ENCODE measurements at places on chromosomes 2 and 18. TPM values are rescaled to one million over a fixed set of nuclear protein-coding genes. Genes with fewer than 3 reads are reported as not detected.

Gene INPP1
- 17.1 TPM for total RNA-seq

Gene NR4A2
- total RNA-seq, result 1.5 TPM

Gene SPP2
- not detected for total RNA-seq

Gene NOL4
- not detected for total RNA-seq

Gene GDF7
- 0.05 TPM for total RNA-seq

Gene RGPD4
- not detected for total RNA-seq

Gene POTEI
- not detected for total RNA-seq

Gene IL1RL2
- total RNA-seq, result 0.40 TPM

DNA sequence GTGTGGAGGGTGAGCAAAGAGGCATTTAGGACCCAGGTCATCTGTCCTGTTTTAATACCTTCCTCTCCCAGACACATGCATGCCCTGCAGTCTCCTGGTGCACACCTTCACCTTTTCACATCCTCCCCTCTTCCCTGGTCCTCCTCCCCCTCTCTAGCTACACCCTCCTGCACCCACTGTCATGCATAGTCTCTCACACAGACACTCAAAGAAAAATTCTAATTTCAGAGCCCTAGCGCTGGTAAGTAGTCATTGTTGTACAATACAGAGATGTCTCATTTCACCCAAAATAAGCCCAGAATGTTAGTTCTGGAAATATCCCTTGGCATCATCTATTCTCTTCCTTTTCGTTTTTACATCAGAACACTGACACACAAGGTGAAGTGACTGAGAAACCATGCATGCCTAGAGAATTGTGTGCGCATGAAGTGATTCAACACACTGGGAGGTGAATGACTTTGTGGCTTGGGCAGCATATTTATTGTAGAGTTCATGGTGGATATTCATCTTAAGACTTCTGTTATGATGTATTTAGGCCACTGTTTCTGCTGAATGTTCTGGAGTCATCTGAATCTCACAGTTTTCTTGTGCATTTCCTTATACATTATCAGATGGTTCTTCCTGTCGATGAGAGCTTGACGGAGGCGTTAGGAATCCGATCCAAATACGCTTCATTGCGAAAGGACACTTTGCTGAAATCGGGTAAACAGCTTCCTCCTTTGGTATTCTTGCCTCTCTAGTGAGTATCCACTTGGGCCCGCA lies 69.9 kb downstream of the COA5 start:
- H3K27ac ChIP-seq, result no peak overlapping the region
- H3K27me3 ChIP-seq, result no peaks in the 10 kb centered on the region
- no peak for DNase-seq
- no peak overlapping the region for H3K4me3 ChIP-seq
- H3K4me1 ChIP-seq, result no peaks in the 10 kb centered on the region

DNA sequence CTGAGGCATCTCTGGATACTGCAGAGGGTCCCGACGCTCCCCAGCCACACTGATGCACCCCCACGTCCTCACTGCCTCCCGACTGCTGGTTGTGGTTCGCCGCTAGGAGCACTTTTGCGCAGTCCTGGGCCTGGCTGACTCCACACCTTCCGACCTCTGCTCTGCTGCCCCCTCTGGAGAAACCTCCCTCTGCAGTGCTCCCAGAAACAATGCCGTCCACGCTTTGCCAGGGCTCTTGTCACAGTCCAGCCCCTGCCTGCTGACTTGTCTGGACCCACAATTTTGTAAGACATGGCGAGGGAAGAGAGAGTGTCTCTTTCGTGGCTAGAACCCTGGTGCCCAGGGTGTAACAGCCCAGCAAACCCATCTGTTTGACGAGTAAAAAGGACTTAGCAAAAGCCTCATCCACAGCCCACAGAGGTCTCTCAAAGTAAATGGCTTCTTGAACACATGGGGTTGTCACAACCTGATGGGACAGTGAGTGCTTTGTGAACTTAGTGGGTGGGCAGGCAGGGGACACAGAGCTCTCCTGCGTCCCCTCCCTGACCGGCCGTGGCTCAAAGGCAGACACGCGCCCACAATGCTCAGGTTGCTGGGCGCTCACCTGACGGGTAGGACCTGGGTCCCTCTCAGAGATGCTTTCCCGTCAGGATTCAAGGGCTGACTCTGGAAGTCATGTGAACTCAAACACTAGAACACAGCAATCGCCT lies 4.0 kb downstream of the COPS9 start:
- H3K27ac ChIP-seq, result no peak overlapping the region
- H3K27me3 ChIP-seq, result no peaks in the 10 kb centered on the region

DNA sequence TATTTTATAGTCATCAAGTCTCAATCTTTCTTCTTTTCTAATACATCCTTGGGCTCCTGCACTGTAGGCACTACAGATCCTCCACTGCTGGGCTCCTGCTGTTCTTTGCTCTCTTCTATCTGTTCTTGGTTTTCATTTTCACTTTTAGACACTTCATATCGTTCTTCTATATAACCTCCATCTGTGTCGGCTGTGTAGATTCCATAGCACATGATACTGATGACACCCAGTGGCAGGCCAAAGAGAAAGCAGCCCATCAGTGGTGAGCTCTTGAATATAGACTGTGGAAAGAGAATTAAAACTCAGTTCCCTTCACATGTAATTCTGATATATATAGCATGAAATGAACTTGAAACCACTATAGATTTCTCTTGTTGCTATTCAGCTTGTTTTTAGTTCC lies 38.0 kb downstream of the TMX3 start:
- H3K27me3 ChIP-seq, result no peaks in the 10 kb centered on the region
- H3K4me3 ChIP-seq, result no peak overlapping the region
- peaks cover 8% of the 10 kb centered on the region for H3K36me3 ChIP-seq
- no peak for DNase-seq
- H3K27ac ChIP-seq, result no peak overlapping the region
- no peaks in the 10 kb centered on the region for H3K4me1 ChIP-seq

DNA sequence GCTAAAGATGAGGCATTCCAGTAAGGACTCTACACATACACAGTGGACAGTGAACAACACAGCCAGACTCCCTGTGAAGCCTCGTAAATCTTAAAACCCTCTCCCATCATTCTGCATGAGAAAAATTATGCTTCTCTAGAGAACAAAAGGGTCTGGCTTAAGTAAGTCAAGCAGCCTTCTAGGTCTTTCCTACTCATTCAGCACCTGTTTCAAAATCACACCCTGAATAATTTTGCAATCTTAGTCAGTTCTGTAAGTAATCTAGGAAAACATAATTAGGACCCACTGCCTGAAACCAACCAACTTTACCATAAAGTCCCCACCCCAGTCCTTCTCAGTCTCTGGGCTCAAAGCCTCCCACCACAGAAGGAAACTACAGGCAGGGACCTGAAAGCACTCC lies 19.7 kb downstream of the IAH1 start:
- H3K4me1 ChIP-seq, result peaks cover 5% of the 10 kb centered on the region
- no peaks in the 10 kb centered on the region for H3K27me3 ChIP-seq
- H3K27ac ChIP-seq, result no peak overlapping the region
- H3K4me3 ChIP-seq, result no peak overlapping the region

GRCh38 chr18:3931013-3931315 lies 481.0 kb downstream of the TGIF1 start:
- H3K27ac ChIP-seq, result no peak overlapping the region
- H3K4me3 ChIP-seq, result no peak overlapping the region
- DNase-seq, result no peak
- no peaks in the 10 kb centered on the region for H3K4me1 ChIP-seq

DNA sequence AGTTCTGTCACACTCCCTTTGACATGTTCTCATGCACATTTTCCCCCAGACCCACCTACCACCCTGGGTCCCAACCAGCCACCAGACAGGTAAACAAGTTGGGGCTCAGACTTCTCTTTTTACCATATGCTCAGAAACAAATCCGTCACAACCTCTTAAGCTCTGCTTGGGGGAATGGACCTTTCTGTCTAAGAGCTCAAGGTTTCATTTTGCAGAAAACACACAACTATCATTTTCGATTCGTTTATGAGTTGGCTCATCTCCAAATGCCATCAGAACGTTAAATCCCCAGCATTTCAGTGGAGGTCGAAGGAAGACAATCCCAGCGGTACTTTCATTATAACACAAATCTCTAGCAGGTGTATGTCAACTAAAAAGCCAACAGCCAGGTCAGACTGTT lies 30.6 kb upstream of the NCK2 start:
- no peak for DNase-seq
- no peak overlapping the region for H3K27ac ChIP-seq
- H3K4me1 ChIP-seq, result no peaks in the 10 kb centered on the region

- no peak overlapping the region for H3K27ac ChIP-seq
- no peak overlapping the region for H3K4me3 ChIP-seq
- H3K27me3 ChIP-seq, result no peaks in the 10 kb centered on the region
- no peaks in the 10 kb centered on the region for H3K4me1 ChIP-seq
Observed at GRCh38 chr2:177026956-177027355, 185.6 kb upstream of the HNRNPA3 start.

DNA sequence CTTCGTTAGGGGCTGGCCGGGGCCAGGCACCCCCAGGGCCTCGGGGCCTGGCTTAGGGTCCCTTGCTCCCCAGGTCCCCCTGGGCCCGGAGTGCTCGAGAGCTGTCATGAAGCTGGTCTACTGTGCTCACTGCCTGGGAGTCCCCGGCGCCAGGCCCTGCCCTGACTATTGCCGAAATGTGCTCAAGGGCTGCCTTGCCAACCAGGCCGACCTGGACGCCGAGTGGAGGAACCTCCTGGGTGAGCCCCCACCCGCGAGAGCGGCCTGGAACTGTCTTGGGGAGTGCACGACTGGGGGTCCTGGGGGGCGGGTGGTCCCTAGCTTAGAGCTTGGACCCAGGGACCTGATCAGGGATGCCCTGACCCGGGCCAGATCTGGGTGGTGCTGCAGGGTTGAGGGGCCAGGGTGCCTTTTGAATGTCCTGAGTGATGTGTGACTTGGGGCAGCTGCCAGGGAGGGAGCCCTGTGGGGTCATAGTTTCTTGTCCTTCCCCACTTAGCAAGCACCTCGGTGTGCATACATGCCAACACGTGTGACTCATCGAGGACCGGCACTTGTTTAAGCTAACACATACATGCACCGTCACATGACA lies 27.9 kb downstream of the GPC1 start:
- no peak overlapping the region for H3K4me3 ChIP-seq
- H3K27me3 ChIP-seq, result no peaks in the 10 kb centered on the region
- no peaks in the 10 kb centered on the region for H3K36me3 ChIP-seq

DNA sequence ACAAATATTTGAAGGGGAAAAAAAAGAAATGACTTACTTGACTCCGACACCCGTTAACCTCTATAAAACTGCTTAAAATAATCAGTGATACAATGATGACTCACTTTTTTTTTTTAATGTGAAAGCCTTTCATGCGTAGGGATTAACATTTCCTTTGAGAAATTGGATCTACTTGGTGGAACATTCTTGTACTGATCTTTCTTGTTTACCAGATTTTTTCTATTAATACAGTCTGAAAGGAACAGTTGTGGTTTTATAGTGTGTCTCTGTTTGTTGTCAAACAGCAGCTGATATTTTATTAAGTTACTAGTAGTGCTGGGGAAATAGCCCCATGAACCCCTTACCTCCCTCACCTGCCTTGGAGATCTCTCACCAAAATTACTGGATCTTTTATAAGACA lies 40.2 kb upstream of the NEB start:
- peaks cover 44% of the 10 kb centered on the region for H3K4me1 ChIP-seq
- H3K36me3 ChIP-seq, result peaks cover 1% of the 10 kb centered on the region
- peak overlapping the region; percentile 82 for H3K27ac ChIP-seq
- peak overlapping the region; percentile 2 for H3K4me3 ChIP-seq
- H3K27me3 ChIP-seq, result no peaks in the 10 kb centered on the region
- no peak for DNase-seq

DNA sequence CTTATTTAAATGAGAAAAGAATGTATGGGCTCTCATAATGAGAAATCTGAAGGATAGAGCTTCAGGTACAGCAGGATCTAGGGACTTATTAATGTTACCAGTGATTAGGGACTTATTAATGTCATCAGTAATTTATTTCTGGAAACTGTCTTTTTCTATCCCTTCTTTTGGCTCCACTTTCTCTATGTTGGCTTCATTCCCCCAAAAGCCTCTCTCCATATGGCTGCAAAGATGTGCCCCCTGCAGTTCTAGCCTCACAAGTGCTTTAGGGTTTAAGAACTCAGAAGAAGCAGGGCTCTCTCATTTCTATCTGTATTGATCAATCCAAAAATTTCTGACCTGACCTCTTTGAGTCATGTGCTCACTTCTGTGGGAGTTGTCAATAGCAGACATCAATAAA lies 480.9 kb downstream of the TXNL1 start:
- no peak overlapping the region for H3K4me3 ChIP-seq
- no peak for DNase-seq
- H3K36me3 ChIP-seq, result no peaks in the 10 kb centered on the region
- H3K27ac ChIP-seq, result no peak overlapping the region
- no peaks in the 10 kb centered on the region for H3K27me3 ChIP-seq

- H3K27ac ChIP-seq, result no peak overlapping the region
- H3K4me1 ChIP-seq, result no peaks in the 10 kb centered on the region
- no peaks in the 10 kb centered on the region for H3K27me3 ChIP-seq
- no peak overlapping the region for H3K4me3 ChIP-seq
- H3K36me3 ChIP-seq, result no peaks in the 10 kb centered on the region
- DNase-seq, result no peak
Observed at GRCh38 chr18:72742002-72742401, 125.8 kb downstream of the NETO1 start.

- H3K4me3 ChIP-seq, result no peak overlapping the region
- DNase-seq, result no peak
- no peaks in the 10 kb centered on the region for H3K36me3 ChIP-seq
- no peak overlapping the region for H3K27ac ChIP-seq
- no peaks in the 10 kb centered on the region for H3K27me3 ChIP-seq
- no peaks in the 10 kb centered on the region for H3K4me1 ChIP-seq
Observed at GRCh38 chr2:75920859-75921551, 210.3 kb upstream of the GCFC2 start.

- peaks cover 13% of the 10 kb centered on the region for H3K4me1 ChIP-seq
- no peak for DNase-seq
- no peak overlapping the region for H3K4me3 ChIP-seq
- peak overlapping the region; percentile 36 for H3K27ac ChIP-seq
- no peaks in the 10 kb centered on the region for H3K36me3 ChIP-seq
- no peaks in the 10 kb centered on the region for H3K27me3 ChIP-seq
Observed at GRCh38 chr18:23226391-23226790, 91.1 kb downstream of the CABLES1 start.

DNA sequence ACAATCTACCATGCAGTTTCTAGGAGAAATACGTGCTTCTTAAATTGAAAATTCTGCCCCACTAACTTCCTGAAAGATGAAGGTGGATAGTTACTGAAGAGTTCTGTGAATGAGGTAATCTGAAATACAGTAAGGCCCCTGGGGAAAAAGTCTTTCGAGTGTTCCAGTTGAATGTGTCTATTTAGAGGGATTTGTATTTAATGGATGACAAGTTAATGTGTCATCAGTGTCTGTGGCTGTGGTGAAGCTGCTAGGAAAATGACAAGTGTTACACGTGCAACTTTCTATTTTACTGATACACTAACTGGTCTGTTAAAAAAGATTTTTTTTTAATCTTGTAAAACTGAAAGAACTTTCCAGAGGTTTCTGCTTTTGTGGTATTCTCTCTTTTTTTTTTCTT lies 384.6 kb downstream of the STK39 start:
- H3K27ac ChIP-seq, result no peak overlapping the region
- no peaks in the 10 kb centered on the region for H3K27me3 ChIP-seq
- no peak overlapping the region for H3K4me3 ChIP-seq
- no peaks in the 10 kb centered on the region for H3K4me1 ChIP-seq

GRCh38 chr2:67638146-67638545 lies 241.0 kb downstream of the ETAA1 start:
- DNase-seq, result no peak
- H3K36me3 ChIP-seq, result no peaks in the 10 kb centered on the region
- peak overlapping the region; percentile 38 for H3K27ac ChIP-seq

GRCh38 chr18:13378150-13378549 lies 159.6 kb downstream of the LDLRAD4 start:
- no peaks in the 10 kb centered on the region for H3K27me3 ChIP-seq
- H3K27ac ChIP-seq, result peak overlapping the region; percentile 58
- H3K4me3 ChIP-seq, result no peak overlapping the region
- H3K36me3 ChIP-seq, result no peaks in the 10 kb centered on the region
- peaks cover 64% of the 10 kb centered on the region for H3K4me1 ChIP-seq

GRCh38 chr18:26286008-26286407 lies 59.8 kb downstream of the TAF4B start:
- no peak overlapping the region for H3K4me3 ChIP-seq
- H3K27ac ChIP-seq, result no peak overlapping the region
- no peaks in the 10 kb centered on the region for H3K27me3 ChIP-seq
- no peaks in the 10 kb centered on the region for H3K36me3 ChIP-seq
